ENCODE measurements at places on chromosomes 7 and 10.

- DNase-seq = no peak
These were observed 2.5 kb upstream of the ETV1 start for GRCh38 chr7:13991791-13992595.

DNA sequence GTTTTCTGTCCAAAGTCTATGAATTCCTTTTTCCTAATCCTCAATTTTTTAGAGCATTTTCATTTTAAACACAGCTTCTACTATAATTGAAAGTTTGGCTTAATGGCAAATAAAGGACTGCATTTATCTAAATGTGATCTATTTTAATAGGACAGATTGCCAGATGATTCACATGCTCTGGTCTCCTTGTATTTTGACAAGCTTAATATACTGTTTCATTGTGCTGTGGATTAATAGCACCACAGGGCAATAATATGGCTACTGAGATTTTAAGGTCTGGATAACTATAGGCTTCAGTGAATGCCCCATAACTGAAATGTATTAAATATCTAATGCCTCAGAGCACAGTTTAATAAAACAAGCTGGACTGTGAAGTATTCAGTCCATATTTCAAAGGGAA is 1362.8 kb downstream of the XPNPEP1 start:
- DNase-seq = no peak

- no peak for DNase-seq
These were observed 158.8 kb downstream of the DNAJB6 start for GRCh38 chr7:157495594-157495993.

DNA sequence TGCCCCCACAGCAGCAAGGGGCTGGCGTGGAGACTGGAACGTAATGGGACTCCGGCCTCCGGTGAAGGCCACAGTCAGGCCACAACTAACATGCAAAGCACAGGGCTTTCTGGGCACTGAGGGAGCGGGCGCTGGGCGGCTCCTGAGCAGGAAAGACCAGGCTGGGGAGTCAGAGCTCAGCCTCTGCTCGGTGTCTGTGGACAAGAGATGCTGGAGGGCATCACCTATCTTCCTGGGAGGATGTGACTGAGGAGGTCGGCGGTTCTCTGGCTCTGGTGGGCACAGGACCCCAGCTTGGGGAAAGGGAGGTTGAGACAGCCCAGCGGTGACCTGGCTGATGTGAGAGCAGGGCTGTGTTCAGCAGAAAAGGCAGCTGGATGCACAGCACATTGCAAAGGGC is 11.7 kb downstream of the CNPY1 start:
- DNase-seq = no peak

GRCh38 chr10:1366811-1367425 is 310.7 kb downstream of the WDR37 start:
- no peak for DNase-seq
